ENCODE measurements at places on chromosomes 16 and 17. TPM values are rescaled to one million over a fixed set of nuclear protein-coding genes. Genes with fewer than 3 reads are reported as not detected.

Gene UTS2R
- polyA plus RNA-seq, result not detected

Gene ZNF213
- polyA plus RNA-seq, result 3.1 TPM

Gene STXBP4
- polyA plus RNA-seq, result 12.7 TPM

Gene PRAC2
- not detected for polyA plus RNA-seq

Gene SPIRE2
- polyA plus RNA-seq, result 5.5 TPM

Gene GRB7
- 3.0 TPM for polyA plus RNA-seq

Gene CCNF
- polyA plus RNA-seq, result 28.5 TPM

Gene OVCA2
- 23.4 TPM for polyA plus RNA-seq

All from K562 (cell line).